ENCODE measurements at places on chromosomes 11 and 22.

GRCh38 chr11:57680552-57680874, 12.6 kb downstream of the ZDHHC5 start:
- no peak for DNase-seq

GRCh38 chr11:41267451-41267850, 192.0 kb downstream of the LRRC4C start:
- no peak for DNase-seq

DNA sequence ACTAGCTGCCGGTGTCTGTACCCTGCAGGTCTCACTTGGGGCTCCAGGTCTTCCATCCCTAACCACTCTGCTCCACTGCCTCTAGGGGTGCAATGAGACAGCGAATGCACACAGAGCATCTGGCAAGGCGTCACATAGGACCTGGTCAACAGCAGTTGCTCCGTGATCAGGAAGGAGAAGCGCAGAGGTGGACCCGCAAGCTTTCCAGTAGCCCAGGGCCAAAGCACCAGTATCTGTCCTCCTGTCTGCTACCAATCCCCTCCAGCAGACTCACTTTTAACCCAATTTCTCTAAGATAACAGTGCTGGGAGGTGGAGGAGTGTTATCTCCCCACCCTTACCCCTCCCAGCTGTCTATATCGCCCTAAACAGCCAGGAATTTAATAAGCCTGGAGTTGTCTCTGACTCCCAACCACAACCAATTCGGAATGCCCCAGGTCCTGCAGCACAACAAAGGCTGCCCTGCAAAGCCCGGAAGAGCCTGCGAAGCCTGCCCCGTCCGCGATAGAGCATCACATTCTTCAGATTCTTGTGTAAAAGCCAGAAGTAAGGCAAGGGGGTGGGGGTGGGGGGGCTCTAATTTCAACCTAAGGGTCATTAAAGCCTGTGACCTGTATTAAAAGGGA, 19.3 kb downstream of the MYH9 start:
- no peak for DNase-seq

GRCh38 chr11:10524471-10524870, 16.5 kb downstream of the RNF141 start:
- no peak for DNase-seq

DNA sequence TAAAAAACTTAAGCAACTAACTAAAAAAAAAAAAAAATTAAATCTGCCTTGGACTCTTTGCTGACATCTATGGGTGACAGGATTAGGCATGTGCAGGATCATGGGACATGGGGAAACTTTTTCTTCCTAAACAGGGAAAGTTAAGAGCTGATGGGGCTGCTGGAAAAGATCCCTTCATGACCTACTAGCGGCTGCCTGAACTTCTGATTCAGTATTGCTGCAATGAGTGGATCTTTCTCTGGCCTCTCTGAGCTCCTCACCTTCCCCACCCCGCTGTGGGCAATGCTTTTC, 25.0 kb downstream of the OR5A2 start:
- DNase-seq = no peak
